ENCODE measurements at places on chromosomes 6 and 20.

GRCh38 chr6:113857556-113858479 lies 673 bp downstream of the MARCKS start:
- no peak for DNase-seq

DNA sequence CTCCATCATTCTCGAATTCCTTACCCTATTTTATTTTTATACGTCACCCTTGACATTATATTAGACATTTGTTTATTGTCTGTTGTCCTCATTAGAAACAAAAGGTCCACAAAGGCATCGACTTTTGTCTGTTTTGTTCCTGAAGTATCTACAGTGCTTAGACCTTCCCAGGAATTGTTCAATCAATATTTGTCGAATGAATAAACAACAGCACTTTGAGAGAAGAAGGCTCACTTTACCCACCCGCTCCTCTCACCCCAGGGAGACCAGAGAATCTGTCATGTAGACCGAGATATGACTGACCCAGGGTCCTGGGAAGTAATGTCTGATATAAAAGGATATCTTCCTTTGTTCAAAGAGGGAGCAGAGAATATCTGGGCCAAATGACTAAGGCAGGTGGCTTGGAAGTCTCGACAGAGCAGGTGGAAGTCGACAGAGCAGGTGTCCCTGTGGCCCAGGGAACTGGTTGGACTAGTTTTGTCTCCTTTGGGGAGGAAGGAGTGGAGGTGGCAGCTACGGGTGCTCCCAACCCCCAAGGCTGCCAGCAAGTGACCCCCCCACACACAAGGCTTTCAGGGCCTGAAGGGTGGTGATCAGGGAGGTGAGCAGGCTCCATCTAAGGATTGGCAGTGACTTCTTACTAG lies 14.8 kb upstream of the CHMP4B start:
- no peak for DNase-seq

DNA sequence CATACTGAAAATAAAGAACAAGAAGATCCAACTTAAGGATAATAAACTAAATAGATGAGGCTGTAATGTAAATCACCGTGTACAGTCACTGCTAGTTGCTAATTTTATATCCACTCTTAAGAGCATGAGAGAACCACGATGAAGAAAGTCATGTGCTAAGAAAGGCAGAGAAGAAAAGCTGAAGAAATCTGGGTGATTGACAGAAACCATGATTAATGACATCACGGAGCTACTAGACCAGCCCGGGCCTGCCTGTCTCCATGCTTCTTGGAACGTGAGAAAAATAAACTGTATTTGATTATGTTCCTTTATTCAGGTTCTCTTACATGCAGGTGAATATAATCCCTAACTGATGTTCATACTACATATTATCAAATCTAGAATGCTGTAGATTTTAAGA lies 84.2 kb upstream of the E2F3 start:
- DNase-seq: no peak

DNA sequence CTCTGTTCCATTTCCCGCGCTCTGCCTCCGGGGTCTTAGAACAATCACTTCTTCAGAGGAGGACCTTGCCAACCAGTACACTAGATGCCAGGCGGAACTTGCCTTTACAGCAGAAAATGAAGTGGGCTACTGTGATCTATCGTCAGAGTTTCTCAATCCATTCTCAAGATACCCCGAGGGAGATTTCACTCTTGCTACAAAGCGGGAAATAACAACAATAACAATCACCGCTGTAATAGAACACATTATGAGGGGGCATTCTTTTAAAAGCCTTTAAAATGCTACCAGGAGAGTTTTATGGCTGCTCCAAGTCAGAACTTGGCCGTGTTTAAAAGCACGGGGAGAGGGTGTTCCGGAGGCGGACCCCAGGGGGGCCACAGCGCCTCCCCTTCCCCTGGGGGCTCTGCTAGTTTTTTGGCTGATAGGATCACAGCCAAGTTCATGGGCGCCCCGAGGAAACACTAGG lies 617.0 kb upstream of the AGPAT4 start:
- no peak for DNase-seq

GRCh38 chr20:45882469-45883099 lies 1.6 kb downstream of the ZSWIM1 start:
- DNase-seq: no peak

DNA sequence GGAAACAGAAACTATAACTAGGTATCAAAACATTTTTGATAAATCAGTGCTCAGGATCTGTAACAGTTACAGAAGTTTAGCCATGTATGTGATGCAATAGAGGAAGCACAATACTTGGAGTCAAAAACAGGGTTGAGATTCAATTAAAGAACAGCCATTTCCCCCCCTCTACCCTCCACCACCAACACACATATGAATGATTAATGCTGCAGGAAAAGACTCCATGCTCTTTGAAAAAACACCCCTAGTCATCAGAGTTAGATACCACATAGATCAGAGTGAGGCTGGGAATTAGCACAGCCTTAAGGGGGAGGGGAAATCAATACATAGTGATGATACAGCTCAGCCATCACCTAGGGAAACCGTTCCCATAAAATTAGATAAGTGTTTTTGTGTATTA lies 108.9 kb upstream of the EMILIN3 start:
- no peak for DNase-seq

DNA sequence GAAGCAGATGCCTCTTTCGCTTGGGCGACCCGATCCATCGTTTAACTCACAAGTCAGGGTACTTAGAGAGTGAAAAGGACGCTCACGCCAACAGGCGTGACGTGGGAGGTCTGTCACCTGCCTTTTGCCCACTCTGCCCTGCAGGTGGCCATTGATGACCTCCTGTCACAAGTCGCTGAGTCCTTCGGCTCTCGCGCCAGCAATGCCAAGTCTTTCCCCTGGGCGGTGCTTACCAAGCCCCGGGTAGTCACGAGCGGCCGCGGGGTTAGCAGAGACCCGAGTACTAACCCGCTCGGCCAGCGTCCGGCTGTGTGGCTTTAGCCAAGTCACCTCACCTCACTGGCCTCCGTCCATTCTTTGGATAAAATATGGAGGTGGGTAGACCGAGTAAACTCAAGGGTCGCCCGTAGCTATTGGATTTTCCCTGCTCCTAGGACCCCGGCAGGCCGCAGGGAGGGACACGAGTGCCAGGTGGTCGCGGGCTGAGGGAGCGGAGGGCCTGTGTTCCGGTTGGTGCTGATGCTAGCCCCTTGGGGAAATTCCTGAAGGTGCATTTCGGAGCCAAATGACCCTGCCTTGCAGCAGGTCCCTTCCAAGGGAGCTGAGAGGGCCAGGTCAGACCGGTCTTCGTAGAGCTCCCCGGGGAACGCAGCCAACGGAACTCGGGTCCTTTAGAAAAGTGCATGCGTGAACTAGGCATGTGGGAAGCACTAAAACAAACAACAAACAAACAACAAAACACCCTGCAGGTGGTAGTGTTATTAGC lies 668 bp downstream of the PKIB start:
- no peak for DNase-seq

DNA sequence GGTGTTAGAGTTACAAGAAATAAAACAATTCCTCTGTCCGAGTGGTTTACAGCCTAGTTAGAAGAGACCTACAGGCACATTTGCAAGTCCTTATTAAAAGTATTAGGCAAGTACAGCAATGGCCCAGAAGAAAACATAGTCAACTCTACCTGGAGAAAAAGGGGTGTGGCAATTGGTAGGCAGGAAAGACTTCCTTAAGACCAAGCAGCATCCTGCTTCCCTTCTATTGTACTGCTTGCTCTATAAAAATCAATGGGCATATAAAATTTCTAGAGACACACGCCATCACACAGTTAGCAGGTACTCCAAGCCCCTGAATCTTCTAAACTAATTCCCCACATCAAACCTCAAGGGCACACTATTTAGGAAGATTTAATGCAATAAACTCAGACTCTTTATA lies 185.6 kb downstream of the ATXN1 start:
- DNase-seq: no peak

- no peak for DNase-seq
Observed at GRCh38 chr6:63066055-63066704, 145.1 kb upstream of the FKBP1C start.

GRCh38 chr6:107493158-107494057 lies 3.5 kb downstream of the SOBP start:
- no peak for DNase-seq

DNA sequence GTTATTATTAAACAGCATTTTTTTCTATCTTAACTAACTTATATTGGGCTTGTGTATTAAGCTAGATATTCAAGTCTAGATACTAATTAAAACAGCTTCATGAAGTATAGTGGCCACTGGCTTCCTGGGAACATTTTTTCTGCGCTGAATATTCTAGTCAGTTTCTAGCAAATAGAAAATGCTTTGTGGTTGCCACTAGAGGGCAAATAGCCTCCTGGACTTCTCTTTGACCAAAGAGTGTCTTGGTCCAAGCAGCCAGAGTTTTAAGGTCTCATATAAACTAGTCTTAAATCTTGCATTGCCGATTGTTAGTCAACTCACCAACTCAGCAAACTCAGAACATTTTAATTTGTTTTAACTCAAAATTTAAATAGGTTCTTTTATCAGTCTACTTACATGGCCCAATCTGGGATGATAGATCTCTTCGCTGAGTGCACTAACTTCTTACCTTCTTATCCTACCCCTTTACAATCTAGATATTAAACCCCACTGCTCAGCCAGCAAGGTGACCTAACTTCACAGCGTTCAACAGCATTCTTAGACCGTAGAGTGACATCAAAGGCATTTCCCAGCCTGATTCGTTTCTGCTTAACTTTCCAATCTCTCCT lies 24.6 kb upstream of the ID4 start:
- no peak for DNase-seq

GRCh38 chr6:136012198-136012887 lies 160.8 kb downstream of the PDE7B start:
- no peak for DNase-seq

- DNase-seq: no peak
Observed at GRCh38 chr6:11108726-11109125, 2.8 kb downstream of the ERVFRD-1 start.

DNA sequence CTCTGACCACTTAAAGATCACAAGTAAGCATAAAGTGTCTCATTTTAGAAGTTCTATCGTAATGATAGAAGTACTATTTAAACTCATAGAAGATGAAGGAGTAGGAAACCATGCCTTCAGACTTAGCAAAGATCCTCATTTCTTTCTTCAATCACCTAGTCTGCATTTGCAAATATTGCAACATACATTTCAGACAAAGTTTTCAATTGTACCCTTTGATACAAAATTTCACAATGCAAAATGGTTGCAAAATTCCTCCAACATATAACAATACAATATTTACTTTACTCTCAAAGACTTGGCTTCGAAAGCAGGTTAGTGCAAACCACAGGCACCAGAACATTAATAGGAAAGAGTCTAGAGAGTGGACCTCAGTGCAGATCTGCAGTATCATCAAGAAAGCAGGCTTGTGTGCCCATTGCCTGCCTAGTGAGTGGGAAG lies 16.1 kb upstream of the ROS1 start:
- no peak for DNase-seq

- no peak for DNase-seq
Observed at GRCh38 chr6:83827050-83827449, 26.1 kb upstream of the RIPPLY2 start.

DNA sequence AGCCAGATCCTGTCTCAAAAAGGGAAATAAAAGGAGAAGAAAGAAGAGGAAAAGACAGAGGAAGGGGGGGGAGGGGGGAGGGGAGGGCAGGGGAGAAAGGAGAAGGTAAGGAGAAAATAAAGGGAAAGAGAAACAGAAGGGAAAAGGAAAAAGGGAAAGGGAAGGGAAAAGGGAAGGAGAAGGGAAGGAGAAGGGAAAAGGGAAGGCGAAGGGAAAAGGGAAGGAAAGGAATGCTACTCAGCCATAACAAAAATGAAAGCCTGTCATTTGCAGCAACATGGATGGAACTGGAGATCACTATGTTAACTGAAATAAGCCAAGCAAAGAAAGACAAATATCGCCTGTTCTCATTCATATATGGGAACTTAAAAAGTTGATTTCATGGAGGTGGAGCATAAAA lies 22.3 kb downstream of the RBM24 start:
- no peak for DNase-seq

GRCh38 chr20:25302596-25302995 lies 54.7 kb downstream of the PYGB start:
- DNase-seq: no peak

DNA sequence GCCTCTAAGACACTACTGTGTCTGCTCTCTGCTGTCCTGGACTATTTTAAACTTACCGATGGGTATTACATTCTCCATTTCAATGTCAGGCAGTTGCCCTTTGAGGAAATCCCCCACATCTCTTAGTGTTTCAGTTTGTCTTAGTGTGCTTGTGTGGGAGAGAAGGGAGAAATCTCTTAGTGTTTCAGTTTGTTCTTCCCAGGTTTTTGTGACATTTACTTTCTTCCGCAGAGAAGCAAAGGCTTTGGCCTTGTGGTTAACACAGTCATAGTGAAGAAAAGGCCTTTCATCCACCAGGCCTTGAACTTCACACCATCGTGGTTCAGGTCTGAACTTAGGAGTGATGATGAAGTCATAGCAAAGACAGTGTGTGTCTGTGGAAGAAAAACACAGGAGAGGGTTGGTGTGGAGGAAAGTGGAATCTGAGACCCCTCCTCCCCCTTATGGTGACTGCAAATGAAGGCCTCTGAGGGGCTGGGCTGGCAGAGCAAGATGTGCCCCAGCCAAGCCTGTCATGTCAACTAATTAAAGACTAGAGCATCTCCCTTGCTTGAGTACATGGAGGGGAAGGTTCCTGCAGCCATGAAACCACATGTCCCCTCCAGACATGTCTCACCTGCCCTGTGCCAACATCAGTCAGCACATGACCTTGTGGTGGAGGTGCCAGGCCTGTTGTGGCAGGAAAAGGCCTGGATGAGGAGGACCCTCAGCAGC lies 23.9 kb downstream of the RAET1L start:
- DNase-seq: no peak

GRCh38 chr6:119517428-119517827 lies 167.9 kb upstream of the MAN1A1 start:
- DNase-seq: no peak

GRCh38 chr20:19527509-19527908 lies 230.5 kb upstream of the RIN2 start:
- DNase-seq: no peak

DNA sequence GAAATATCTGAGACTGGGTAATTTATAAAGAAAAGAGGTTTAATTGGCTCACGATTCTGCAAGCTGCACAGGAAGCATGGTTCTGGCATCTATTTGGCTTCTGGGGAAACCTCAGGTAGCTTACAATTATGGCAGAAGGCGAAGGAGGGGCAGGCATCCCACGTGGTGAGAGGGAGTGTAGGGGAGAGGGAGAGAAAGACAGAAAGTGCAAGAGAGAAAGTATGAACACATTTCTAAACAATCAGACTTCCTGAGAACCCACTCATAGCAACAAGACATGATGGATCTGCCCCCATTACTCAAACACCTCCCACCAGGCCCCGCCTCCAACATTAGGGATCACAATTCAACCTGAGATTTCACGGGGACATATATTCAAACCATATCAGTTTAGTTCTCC lies 107.4 kb downstream of the PERP start:
- no peak for DNase-seq

GRCh38 chr6:16273256-16273655 lies 34.9 kb downstream of the GMPR start:
- DNase-seq: no peak

Data from activated T-helper 1 cell treated with anti-CD3 and anti-CD28 coated beads, Interleukin-2, amount 50 U/mL, for 16 hours (primary cell).